ENCODE measurements at places on chromosomes 1 and 21. TPM values are rescaled to one million over a fixed set of nuclear protein-coding genes. Genes with fewer than 3 reads are reported as not detected.

C1orf94 gene
- not detected for total RNA-seq

TMEM81 gene
- 1.5 TPM for total RNA-seq

AMY1B gene
- not detected for total RNA-seq

DNA sequence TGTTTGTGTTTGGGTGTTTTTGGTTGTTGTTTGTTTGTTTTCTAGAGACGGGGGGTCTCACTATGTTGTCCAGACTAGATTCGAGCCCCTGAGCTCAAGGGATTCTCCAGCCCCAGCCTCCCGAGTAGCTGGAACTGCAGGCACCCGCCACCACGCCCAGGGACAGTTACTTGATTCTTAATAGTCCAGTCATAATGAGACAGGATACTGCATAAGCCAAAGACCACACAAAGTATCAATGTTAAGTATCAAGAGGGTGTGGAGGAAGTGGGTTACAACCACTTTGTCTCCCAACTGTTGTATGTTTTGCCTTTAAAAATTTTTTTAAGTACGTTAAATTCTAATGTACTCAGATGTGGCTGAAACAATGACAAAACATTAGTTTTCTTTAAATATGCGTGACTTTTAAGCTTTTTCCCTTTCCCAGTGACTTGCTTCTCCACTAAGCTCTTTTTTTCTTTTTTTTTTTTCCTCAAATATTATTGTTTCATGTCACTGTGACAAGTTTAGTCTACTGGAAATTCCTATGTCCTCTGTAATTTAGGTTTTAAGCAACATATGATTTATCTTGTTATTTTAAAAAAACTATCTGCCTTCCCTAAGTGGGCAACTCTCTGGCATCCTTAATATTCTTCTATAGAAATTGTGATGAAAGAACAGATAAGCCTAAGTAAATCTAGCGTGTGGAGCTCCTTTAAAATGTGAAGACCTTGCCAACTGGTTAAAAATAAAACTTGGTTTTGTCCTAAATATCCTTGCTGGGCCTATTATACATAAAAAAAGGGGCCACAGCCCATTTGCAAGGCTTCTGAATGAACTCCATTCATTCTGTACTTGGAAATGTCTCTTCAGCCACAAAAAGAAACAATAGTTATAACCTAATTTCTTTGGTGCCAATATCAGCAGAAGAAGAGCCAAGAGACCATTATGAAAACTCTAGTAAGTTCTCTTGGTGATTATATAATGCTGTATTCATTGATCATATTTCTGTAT is 56.2 kb upstream of the DPH5 start:
- peak; percentile 44 for DNase-seq

- DNase-seq: peak; percentile 73
Observed at GRCh38 chr1:202189001-202189790, 4.4 kb upstream of the LGR6 start.

DNA sequence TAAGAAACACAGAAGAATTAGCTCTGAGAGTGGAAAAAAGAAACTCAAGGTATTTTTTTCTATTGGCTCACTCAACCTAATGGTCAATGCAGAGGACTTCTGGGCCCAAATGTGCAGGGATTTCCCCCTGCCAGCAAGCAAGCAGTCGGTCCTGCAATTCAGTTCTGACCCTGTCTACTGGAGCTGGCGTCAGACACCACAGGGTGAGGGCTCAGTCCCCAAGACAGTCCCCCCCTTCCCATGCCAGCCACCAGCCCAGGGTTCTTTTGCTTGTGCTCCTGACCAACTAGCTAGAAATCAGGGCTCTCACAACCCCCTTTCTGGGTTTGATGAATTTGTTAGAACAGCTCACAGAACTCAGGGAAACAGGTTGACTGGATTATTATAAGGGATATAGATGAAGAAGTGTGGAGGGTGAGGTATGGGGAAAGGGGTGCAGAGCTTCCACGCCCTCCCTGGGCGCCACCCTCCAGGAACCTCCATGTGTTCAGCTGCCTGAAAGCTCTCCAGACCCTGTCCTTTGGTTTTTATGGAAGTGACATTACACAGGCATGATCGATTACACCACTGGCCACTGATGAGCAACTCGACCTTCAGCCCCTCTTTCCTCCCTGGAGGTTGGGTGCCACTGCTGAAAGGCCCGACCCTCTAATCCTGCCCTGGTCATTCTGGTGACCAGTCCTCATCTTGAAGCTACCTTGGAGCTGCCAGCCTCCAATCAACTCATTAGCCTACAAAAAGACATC is 22.5 kb upstream of the PWP2 start:
- DNase-seq: no peak

GRCh38 chr1:147238053-147238902 is 4.2 kb upstream of the CHD1L start:
- no peak for DNase-seq

- no peak for DNase-seq
Observed at GRCh38 chr1:31122741-31123140, 57.2 kb upstream of the PUM1 start.

- DNase-seq: no peak
Observed at GRCh38 chr21:43734928-43735229, 15.9 kb downstream of the PDXK start.

DNA sequence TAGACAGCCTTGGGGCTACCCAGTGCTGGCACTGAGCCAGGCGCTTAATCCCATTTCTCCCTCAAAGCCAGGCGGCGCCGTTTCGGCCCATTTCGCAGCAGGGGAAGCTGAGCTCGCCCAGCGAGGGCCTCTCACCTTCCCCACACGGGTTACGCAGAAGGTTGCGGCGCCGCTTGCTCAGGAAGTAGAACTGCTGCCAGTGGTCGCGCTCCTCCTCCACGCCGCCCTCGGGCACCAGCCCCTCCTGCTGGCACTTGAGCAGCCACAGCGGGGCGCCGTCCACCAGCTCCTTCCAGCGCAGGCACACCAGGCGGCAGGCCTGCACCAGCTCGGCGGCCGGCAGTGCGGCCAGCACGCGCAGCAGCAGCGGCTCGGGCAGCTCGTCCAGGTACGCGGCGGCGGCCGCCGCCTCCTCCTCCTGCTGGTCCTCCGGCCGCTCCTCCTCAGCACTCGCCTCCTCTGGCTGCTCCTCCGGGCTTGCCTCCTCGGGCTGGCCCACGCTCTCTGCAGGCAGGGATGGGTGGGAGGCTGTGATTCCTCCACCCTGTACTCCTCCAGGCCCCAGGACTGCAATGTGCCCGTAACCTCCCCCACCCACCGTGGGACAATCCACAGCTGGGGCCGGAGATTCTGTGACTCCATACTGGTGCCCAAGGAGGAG is 3.8 kb downstream of the FBXO2 start:
- peak; percentile 88 for DNase-seq

GRCh38 chr1:174531751-174532150 is 84.0 kb downstream of the GPR52 start:
- no peak for DNase-seq

All from activated naive CD8-positive, alpha-beta T cell treated with anti-CD3 and anti-CD28 coated beads for 36 hours (primary cell).